Islet precursor cell (in vitro differentiated cells): ENCODE measurements at places on chromosomes 7 and 10.

DNA sequence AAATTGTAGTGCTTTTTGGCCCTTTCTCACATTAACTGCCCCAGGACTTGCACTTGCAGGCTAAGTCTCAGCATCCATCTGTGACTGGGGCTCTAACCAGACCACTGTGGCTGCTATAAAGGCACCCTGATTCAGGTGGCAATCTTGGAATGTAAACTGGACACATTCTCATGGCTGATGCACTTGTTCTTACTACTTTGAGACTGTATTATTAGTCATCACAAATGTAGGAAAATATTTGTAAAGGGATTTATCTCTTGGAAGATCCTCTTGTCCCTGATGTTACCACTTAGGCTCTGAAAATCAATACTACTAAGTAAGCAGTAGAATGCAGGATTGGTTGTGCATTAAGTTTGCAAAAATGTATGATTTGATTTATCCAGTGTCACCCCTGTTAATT, 25.0 kb downstream of the PDE1C start:
- no peak for DNase-seq

DNA sequence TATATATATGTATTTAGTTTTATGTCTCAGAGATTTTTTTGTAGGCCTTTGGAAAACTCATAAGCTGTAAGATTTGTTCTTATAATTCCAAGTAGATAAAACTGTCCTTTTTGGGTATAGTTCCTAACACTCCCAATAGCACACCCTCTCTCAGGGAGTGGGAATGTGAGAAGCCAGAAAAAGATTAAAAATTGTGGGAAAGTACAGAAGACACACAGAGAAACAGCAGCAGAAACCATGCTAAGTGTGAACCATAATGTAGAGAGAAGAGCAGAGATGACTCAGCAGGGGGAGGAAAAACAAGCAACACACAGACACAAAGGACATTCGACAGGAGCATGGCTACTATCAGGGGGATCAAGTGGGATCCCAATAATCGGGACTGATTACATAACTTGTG, 401.6 kb downstream of the MAGI2 start:
- no peak for DNase-seq

- no peak for DNase-seq
Observed at GRCh38 chr7:80835251-80835650, 83.6 kb downstream of the SEMA3C start.

DNA sequence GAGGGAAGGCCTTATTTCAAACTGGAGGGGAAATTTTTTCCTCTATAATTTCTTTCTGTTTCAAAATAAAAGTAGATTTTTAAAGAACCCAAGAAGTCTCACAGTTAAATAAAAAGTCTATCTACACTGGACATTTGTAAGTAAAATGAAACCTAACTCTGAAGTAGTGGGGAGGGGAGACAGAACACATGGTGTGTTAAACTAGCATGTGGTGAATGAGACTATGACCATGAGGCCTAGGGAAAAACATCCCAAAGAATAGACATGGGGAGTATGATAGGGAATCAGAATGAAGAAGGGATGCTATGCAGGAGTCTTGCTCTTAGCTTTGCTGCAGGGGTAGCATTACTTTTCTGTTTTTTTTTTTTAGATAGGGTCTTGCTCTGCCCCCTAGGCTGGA, 1061.3 kb upstream of the LRRTM3 start:
- DNase-seq, result no peak

- DNase-seq, result no peak
Observed at GRCh38 chr10:70479626-70480238, 1.2 kb downstream of the PALD1 start.

DNA sequence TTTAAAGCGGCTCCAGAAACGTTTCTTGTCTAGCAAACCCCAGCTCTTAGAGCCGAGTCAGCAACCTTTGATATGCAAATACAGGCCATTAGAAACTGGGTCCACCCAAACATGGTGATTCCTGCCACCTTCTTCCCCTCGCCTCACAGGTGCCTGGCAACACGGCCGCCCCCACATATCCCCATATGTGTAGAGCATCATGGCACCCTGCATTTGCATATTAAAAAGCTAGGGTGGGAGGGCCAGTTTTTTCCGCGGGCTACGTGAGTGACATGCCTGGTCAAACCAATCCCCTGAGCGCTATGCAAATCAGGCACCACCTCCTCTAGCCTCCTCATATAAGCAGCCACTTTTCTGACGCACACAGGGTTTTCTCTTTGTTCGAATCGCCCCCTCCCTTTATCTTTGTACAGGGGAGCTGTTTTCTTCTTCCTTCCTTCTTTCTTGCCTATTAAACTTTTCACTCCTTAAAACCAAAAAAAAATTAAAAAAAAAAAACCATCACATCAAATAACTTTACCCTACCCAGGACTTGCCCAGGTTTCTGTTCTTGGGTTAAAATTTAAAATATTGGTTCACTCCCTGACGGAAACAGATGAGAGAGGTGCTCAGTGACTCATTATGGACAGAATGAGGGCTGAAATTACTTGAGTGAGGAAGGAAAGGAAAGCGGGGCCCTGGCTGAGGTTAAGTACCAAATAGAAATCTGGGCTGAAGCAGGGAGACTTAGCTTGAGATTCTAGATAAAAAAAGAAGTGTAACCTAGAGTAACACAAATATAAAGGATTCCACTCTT, 59.8 kb downstream of the COA1 start:
- DNase-seq, result no peak

- no peak for DNase-seq
Observed at GRCh38 chr10:46253076-46254006, 33.5 kb upstream of the ANTXRL start.

- DNase-seq, result no peak
Observed at GRCh38 chr10:69541463-69541862, 31.8 kb downstream of the NEUROG3 start.

- no peak for DNase-seq
Observed at GRCh38 chr7:54987772-54988171, 31.0 kb upstream of the EGFR start.

DNA sequence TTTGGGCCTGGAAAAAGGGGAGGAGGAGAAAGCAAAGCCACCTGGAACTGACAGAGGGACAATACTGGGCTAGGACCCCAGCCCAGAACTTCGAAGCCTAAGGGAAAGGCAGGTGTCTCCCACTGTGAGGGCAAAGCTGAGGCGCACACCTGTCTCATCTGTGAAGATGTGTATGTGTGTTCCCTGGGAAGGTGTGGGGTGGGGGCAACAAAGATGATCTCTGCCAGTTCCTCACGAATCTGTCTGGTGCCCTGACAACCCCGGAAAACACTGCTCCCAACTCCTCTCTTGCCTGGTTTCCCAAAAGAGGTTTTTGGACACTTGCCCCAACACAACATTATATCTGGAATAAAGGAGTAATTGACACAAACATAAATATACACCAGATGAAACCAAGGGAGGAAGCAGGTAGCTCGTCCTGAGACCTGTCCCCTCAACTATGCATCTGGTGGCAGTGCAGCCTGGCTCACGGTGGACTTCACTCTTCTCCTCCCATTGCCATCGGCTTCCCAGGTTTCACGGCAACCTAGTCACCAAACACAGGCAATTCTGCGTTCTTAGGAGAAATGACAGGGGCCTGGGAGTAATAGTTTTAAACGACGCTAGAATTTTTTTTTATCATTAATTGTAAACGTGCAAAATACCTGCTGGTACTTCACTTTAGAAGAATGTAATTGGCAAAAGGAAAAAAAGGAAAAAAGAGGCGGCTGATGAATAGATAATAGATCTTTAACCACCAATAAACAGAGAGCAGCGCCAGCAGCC, 1.7 kb upstream of the EMX2 start:
- DNase-seq, result no peak

DNA sequence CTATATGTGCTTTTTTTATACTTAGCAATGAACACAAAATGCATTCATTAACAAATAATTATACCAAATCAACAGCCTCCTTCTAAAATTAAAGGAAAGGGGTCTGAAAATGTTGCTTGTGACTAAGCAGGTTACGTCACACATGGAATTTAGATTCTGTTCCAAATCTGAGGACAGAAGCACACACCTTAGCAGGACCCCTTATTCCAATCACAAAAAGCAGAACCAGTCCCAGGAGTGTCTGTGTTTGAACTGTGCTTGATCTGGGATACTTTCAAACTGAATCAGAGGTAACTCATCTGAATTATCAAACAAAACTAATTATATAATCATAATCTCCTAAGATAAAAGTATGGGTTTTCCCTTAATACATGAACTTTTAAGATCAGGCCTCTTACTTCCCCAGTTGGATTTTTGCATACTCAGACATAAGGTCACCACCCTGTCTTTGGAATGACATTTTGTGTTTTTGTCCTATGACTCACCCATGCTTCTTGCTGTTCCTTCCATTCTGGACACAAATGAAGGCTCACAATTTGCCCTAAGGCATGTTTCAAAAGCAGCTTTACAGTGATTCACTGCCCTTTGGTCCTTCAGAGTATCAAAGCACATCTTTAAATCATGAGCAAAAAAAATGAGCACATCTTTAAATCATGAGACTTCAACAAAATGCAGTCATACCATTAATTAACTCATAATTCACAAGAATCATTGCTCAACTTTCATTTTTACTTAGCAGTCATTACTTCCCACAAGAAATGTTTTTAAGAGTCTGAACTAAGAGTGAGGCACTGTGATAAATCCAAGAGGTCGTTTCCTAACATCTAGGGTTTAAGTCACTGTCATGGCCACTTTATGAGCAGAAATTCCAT, 35.5 kb downstream of the SEMA3C start:
- peak; percentile 89 for DNase-seq

- DNase-seq, result peak; percentile 70
Observed at GRCh38 chr10:17238445-17239291, 10.6 kb downstream of the VIM start.

GRCh38 chr10:5659702-5660528, 6.5 kb downstream of the ASB13 start:
- peak; percentile 88 for DNase-seq

DNA sequence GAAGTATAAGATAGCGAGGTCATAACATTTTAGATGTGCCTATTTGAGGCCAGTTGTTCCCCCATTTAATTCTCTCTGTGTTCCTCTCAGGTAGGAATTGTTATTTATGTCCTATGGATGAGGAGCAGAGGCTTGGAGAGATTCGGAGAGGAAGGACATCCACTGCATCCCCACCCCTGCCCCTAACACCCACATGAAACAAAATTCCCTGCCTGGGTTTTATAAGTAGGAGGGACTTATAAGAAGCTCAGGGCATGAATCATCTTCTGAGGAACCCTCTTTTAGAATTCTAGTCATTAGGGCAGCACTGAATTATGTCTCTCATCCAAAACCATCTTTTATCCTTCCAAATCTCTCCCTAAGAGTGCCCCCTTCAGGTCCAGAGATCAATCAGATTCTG, 5.0 kb downstream of the CHAT start:
- peak; percentile 8 for DNase-seq

GRCh38 chr7:110973196-110973990, 117.5 kb upstream of the LRRN3 start:
- DNase-seq, result no peak

- no peak for DNase-seq
Observed at GRCh38 chr10:26721561-26721960, 24.1 kb downstream of the PDSS1 start.

GRCh38 chr7:151116603-151117440, 30.5 kb downstream of the AGAP3 start:
- DNase-seq, result no peak

DNA sequence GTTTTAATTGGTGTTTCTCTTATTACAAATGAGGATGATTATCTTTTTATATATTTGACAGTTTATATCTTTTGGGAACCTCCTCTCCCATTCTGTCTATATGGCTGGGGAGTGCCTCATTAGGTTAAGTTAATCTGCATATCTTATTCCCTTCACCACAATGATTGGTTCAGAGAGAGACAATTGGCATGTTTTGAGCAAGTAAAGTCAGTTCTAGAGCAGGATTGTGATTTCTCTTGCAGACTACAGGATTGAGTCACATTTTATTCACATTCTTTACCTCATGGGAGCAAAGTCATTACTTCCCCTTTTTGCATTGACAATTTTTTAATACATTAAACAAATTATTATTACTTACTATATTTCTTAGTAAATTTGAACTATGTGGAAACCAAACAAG, 345.6 kb downstream of the MDFIC start:
- DNase-seq, result no peak

DNA sequence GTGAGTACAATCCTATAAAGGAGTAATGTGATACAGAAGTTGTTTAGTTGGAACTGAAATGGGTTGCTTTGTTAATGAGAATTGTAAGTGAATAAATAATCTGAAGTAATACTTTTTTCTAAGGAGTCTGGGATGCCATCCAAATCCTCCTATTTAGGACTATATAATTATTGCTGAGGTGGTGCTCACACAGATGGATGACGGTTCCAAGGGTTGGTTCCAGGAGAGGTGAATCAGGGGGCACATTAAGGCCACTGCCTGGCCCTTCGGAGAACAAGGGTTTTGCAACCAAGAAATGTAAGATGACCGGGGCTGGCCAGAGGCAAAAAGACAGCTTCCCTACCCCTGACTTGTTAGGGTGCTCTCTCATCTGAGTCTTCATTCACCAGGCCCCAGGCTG, 352.7 kb downstream of the PHTF2 start:
- DNase-seq, result no peak

DNA sequence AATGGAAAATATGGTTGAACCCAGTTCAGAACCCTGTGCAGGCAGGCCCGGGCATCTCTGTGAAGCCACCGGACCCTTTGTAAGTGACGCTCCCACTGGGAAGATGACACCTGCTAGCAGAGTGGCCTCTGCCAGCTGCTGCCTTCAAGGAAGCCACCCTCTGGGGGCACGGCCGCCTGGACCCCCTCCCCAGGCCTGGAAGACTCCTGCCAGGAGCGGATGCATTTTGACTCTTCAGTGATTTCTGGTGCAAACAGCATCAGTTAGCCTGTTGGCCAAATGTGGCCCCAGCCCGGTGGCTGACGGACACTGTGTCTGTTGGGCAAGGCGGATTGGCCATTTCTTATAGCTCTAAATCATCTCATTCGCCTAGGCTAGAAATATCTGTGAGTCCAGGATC, 514.1 kb upstream of the FOXK1 start:
- DNase-seq, result no peak

DNA sequence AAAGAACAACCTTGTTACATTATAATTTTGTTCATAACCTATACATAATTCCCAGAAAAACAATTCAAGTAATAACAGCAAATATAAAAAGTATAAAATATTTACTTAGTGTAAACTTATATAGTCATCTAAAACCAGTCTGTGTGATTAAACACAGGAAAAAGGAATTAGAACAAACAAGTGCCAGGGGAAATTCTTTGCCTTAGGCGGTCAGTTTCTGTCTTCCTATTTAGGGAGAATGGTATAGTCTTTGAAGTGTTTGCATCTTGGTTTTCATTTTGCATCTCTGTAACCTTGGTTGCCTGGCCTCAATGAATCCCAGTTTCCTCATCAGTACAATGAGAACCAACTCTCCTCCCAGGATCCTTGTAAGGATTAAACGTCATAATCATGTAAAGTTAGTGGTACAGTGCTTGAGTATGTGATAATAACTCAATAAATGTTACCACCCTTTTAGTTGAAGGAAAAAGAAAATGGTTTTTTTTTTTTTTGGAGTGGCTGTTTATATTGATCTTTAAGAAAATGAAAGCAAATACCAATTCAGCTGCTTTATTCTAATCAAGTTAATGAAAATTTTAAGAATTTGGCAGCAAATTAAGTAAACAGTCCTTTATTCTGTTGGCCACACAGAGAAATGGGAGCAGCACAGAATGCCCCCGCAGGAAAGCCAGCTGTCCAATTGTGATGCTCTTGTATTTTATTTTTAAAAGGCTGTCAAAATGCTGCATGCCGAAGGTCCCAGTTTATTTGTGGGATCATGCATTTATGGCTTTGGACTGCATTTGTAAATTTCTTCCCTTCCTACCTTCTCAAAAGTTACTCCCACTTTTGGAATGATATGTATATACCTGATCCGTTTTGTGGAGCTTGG, 61.8 kb downstream of the SHH start:
- DNase-seq, result no peak
